ENCODE measurements at places on chromosomes 6 and 20.

- DNase-seq, result no peak
Measured at GRCh38 chr20:58070664-58071196, 157.7 kb downstream of the ANKRD60 start.

DNA sequence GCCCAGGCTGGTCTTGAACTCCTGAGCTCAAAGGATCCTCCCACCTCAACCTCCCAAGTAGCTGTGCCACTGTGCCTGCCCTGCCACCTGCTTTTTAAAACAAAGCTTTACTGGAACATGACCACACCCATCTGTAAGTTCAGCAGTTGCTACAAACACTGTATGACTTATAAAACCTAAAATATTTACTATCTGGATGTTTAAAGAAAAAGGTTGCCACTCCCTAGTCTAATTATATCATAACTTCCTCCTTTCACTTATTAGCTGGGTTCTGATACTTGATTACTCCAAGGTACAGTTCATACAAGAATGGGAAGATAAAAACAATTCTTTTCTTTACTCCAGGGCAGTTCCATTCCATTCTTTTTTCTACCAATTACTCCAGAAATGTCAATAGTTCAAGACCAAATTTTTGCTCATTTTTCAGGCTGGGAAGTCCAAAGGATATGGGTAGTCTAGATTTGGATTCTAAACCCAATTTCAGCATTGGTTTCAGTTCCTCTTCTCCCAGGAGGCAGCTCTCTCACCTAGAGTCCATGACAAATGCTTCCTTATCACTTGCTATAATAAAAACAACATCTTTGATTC lies 63.1 kb downstream of the SEC63 start:
- DNase-seq, result no peak

DNA sequence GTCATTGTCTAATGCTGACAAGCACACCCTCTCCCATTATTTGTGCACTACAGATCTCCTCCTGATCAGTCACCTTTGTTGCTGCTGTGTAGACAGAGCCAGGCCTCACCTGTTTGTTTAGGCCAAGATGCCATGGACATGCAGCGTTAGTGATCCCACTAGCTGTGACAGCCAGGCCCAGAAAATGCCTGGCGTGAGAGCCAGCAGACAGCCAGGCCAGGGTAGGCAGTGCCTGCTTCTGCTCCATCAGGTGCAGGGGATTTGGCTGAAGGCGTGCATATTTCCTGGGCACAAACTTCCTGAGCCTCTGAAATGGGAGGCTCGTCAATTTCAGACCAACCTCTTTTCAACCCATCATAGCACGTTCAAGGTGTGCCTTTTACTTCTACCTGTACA lies 27.3 kb downstream of the MANBAL start:
- DNase-seq, result no peak

GRCh38 chr6:35188886-35189285 lies 24.9 kb upstream of the SCUBE3 start:
- no peak for DNase-seq

Measured in left renal cortex interstitium (tissue), 4 donors.